ENCODE measurements at places on chromosomes 5 and 9. TPM values are rescaled to one million over a fixed set of nuclear protein-coding genes. Genes with fewer than 3 reads are reported as not detected.

The NEK6 gene
- total RNA-seq = 32.5 TPM

GRCh38 chr9:36813154-36813553 is 220.9 kb downstream of the PAX5 start:
- no peaks in the 10 kb centered on the region for H3K36me3 ChIP-seq
- H3K4me3 ChIP-seq = no peak overlapping the region
- DNase-seq = no peak
- H3K27me3 ChIP-seq = peaks cover 29% of the 10 kb centered on the region
- H3K4me1 ChIP-seq = no peaks in the 10 kb centered on the region
- no peak overlapping the region for H3K27ac ChIP-seq

The ANKRD31 gene
- 0.47 TPM for total RNA-seq

DNA sequence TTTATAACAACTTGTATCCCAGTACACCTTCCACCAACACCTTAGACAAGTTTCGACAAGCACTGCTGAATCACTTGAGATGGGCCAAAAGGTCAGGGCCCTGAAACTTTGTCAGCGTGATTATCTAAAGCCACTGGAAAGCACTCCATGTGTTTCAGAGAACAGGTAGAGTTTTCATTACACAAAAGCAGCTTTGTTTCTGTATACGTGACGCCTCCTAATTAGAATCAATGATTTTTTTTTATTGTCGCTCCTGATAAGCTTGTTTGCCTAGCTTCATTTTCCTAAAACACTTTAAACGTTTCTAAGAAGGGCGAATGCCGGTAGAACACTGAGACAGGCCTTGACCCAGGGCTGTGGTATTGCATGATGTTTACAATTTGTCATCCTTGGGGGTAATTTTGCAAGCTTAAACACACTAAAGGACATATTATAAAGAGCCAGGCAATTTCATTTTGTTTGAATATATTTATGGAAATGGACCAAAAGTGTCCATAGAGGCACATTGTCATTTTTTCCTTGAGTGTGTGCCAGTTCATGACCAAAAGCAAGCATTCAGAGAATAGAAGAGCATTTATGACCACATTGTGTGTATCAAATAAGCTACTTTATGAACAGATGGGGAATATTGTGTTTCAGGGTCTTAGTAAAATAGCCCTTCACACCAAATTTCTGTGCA is 193.6 kb downstream of the GLIS3 start:
- H3K27me3 ChIP-seq = no peaks in the 10 kb centered on the region
- no peak for DNase-seq
- H3K4me3 ChIP-seq = no peak overlapping the region
- H3K36me3 ChIP-seq = no peaks in the 10 kb centered on the region
- H3K27ac ChIP-seq = no peak overlapping the region

GRCh38 chr9:131578021-131578420 is 32.7 kb downstream of the PRRT1B start:
- no peaks in the 10 kb centered on the region for H3K27me3 ChIP-seq
- peaks cover 14% of the 10 kb centered on the region for H3K4me1 ChIP-seq
- DNase-seq = no peak
- peaks cover 50% of the 10 kb centered on the region for H3K36me3 ChIP-seq
- peak overlapping the region; percentile 40 for H3K4me3 ChIP-seq

The KCNIP1 gene
- total RNA-seq = not detected

GRCh38 chr5:124883681-124884080 is 137.2 kb upstream of the ZNF608 start:
- DNase-seq = no peak
- no peak overlapping the region for H3K27ac ChIP-seq
- H3K36me3 ChIP-seq = no peaks in the 10 kb centered on the region
- H3K4me1 ChIP-seq = no peaks in the 10 kb centered on the region
- H3K27me3 ChIP-seq = no peaks in the 10 kb centered on the region
- no peak overlapping the region for H3K4me3 ChIP-seq

GRCh38 chr5:143340891-143341685 is 62.4 kb downstream of the NR3C1 start:
- H3K4me1 ChIP-seq = peaks cover 23% of the 10 kb centered on the region
- H3K27me3 ChIP-seq = no peaks in the 10 kb centered on the region
- H3K27ac ChIP-seq = no peak overlapping the region
- H3K4me3 ChIP-seq = no peak overlapping the region
- H3K36me3 ChIP-seq = peaks cover 30% of the 10 kb centered on the region
- DNase-seq = no peak

DNA sequence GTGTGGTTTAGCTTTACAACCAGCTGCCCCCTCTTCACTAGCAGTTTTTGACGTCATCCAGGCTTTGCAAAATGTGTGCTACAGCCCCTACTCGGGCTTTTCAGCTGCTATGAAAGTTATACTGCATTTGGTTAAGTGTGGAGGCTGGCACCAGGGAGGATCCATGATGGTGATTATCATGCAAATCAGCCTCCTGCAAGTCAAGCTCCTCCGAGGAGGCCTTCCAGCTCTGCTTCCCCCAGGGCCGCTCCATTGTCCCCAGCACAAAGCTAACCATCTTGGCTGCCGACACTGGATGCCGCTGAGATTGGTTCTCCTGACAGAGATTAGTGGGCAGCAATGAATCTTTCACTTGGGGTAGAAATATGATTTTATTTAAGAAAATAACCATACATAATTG is 159.6 kb downstream of the NR2F1-AS1 start:
- no peak for DNase-seq
- no peaks in the 10 kb centered on the region for H3K36me3 ChIP-seq
- no peaks in the 10 kb centered on the region for H3K27me3 ChIP-seq
- no peaks in the 10 kb centered on the region for H3K4me1 ChIP-seq

DNA sequence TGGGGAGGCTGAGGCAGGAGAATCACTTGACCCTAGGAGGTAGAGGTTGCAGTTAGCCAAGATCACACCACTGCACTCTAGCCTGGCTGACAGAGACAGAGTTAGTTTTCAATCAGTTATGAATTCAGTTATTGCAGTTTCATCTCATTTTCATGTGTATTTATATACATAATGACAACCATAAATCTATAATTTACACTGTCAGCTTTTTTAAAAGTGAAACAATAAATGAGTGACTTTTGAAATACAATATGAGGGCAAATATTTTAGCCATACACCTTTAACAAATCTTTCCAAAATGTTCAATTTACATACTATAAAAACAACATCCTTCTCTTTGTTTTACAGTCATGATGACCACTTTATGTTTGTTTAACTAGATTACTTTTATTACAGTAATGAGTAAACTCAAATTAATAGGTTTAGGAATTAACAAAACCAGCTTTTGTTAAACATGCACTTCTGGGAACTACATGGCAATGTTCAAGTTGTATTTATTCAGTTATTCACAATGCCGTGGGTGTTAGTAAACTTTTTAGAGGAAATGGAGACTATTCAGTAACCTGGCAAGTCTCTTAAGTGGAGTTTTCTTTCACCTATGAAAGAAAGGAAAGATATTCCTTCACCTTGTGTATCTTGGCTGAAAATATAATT is 12.7 kb downstream of the TYRP1 start:
- no peaks in the 10 kb centered on the region for H3K4me1 ChIP-seq
- no peak overlapping the region for H3K4me3 ChIP-seq
- no peaks in the 10 kb centered on the region for H3K36me3 ChIP-seq
- DNase-seq = no peak
- no peak overlapping the region for H3K27ac ChIP-seq
- no peaks in the 10 kb centered on the region for H3K27me3 ChIP-seq

GRCh38 chr9:136019681-136020060 is 58.5 kb upstream of the UBAC1 start:
- DNase-seq = no peak
- no peaks in the 10 kb centered on the region for H3K27me3 ChIP-seq
- H3K27ac ChIP-seq = no peak overlapping the region
- H3K36me3 ChIP-seq = no peaks in the 10 kb centered on the region
- no peak overlapping the region for H3K4me3 ChIP-seq

The ADAMTS2 gene
- not detected for total RNA-seq

GRCh38 chr9:80602291-80602690 is 1030.5 kb downstream of the TLE4 start:
- no peaks in the 10 kb centered on the region for H3K36me3 ChIP-seq
- H3K27ac ChIP-seq = no peak overlapping the region
- no peak overlapping the region for H3K4me3 ChIP-seq
- DNase-seq = no peak

DNA sequence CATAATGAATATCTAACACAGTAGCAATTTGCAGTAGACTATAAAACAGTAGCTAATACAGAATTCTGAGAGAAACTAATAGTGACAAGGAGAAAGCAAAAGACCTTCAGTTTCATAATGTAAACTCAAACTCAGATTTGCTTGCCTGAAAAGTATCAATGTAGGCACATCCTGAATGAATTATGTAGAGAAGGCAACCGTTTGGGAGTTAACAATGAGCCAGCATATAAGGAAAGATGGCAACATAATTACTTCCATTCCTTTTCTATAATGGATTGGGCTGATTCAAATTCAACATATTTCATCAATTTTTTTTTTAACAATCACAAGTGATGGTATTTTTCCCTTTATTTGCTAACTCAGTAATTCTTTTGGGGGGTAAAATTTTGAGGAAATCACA is 261.6 kb downstream of the SEMA5A start:
- H3K27me3 ChIP-seq = no peaks in the 10 kb centered on the region
- DNase-seq = no peak
- H3K4me1 ChIP-seq = no peaks in the 10 kb centered on the region
- no peaks in the 10 kb centered on the region for H3K36me3 ChIP-seq
- H3K4me3 ChIP-seq = no peak overlapping the region

DNA sequence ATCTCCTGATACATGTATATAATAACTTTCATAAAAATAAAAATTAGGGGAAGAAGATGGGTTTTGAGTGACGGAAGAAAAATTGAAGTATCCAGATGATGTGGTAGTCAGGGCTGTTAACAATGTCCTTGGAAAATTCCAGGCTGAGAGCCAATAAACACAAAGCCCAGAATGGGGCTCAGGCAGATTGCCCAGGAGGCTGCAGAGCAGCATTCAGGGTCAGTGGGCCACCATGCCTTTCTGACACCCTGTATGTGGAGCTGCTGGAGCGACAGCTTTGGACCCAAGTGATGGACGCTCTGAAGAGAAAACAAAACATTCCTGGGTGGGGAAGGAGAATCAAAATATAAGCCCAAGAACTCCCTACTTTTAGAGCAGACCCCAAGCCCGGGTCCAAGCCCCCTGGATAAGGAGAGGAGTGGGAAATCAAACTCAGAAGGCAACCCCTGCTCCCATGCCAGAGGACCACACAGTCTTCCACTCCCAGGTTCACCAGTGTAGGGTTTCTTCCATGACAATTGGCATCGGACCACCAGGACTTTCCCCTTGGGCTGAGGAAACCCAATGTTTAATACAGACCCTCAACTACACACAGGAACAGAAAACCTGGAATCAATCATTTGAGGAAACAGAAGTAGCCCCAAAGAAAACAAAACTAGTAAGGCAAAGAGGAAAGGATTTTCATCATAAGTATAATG is 45.7 kb upstream of the SPATA31C2 start:
- H3K27me3 ChIP-seq = peaks cover 34% of the 10 kb centered on the region
- no peak overlapping the region for H3K4me3 ChIP-seq
- DNase-seq = no peak
- H3K27ac ChIP-seq = no peak overlapping the region
- H3K4me1 ChIP-seq = peaks cover 10% of the 10 kb centered on the region

DNA sequence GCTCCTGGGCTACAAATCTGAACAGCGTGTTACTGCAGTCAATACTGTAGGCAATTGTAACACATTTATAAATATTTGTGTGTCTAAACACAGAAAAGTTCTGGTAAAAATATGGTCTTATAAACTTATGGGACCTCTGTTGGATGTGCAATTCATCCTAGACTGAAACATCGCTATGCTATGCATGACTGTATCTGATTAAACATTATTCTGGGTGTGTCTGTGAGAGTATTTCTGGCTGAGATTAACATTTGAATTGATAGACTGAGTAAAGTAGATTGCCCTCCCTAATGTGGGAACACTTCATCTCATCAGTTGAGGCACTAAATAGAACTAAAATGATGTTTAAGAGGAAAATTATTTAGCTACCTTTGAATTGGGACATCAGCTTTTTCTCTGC is 24.3 kb upstream of the PRDM9 start:
- H3K27me3 ChIP-seq = no peaks in the 10 kb centered on the region
- no peak overlapping the region for H3K27ac ChIP-seq
- no peaks in the 10 kb centered on the region for H3K36me3 ChIP-seq
- DNase-seq = no peak

The LCN15 gene
- not detected for total RNA-seq

DNA sequence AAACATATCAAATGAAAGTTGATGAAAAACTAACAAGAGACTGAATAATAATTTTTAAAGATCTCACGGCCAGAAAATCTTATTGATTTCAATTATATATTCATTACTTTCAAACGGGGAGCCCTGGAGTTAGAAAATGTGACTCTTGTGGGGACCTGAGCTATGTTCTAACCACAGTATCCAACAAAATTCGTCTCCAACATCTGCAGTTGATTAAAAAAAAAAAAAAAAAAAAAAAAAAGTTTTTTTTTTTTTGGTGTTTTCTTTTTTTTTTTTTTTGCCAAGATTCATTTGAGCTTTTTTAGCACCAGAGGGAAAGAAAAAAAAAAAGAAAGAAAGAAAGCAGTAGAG is 144.3 kb upstream of the PIK3R1 start:
- no peaks in the 10 kb centered on the region for H3K4me1 ChIP-seq
- H3K36me3 ChIP-seq = no peaks in the 10 kb centered on the region
- H3K27ac ChIP-seq = no peak overlapping the region

GRCh38 chr5:175230299-175230698 is 213.7 kb downstream of the DRD1 start:
- H3K27me3 ChIP-seq = peaks cover 2% of the 10 kb centered on the region
- DNase-seq = no peak
- H3K4me3 ChIP-seq = no peak overlapping the region
- H3K27ac ChIP-seq = no peak overlapping the region

GRCh38 chr5:122163121-122164069 is 34.0 kb downstream of the ZNF474 start:
- no peak for DNase-seq
- no peaks in the 10 kb centered on the region for H3K4me1 ChIP-seq
- no peaks in the 10 kb centered on the region for H3K36me3 ChIP-seq

DNA sequence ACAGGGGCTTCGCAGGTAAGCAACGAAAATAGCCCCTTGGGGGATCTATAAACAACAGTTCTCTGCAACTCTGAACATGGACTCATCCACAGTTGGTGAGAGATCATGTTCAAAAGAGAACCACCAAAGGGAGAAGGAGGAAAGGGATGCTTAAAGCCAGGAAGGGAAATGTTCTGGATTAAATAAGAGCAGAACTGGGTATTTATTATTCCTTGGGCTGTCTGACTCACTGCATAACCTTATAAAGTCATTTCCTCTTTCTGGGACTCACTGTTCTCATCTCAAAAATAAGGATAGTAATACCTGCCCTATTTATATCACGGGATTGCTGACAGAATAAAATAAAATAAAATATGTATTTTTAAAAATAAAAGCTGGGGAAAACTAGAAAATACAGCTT is 11.2 kb upstream of the MARCHF3 start:
- H3K4me1 ChIP-seq = no peaks in the 10 kb centered on the region
- no peaks in the 10 kb centered on the region for H3K36me3 ChIP-seq
- no peak for DNase-seq
- no peak overlapping the region for H3K27ac ChIP-seq

- H3K4me3 ChIP-seq = no peak overlapping the region
- H3K36me3 ChIP-seq = no peaks in the 10 kb centered on the region
- DNase-seq = no peak
- no peaks in the 10 kb centered on the region for H3K4me1 ChIP-seq
- peaks cover 6% of the 10 kb centered on the region for H3K27me3 ChIP-seq
Observed at GRCh38 chr5:87787625-87788256, 375.0 kb upstream of the CCNH start.

Data from activated CD4-positive, alpha-beta T cell treated with anti-CD3 and anti-CD28 coated beads, Interleukin-2, amount 10 ng/mL, durations not matched to agents 24 days and 14 days (primary cell).